ENCODE measurements at places on chromosomes 7 and 10. TPM values are rescaled to one million over a fixed set of nuclear protein-coding genes. Genes with fewer than 3 reads are reported as not detected.

The GPR85 gene
- polyA plus RNA-seq, result 1.3 TPM

The CALML3 gene
- 0.06 TPM for polyA plus RNA-seq

The ABCB4 gene
- polyA plus RNA-seq, result not detected

The MRM2 gene
- 15.7 TPM for polyA plus RNA-seq

The CYP3A5 gene
- polyA plus RNA-seq, result 10.4 TPM
